ENCODE measurements at places on chromosomes 7 and 10.
A peak's percentile ranks its signal among the peaks of the same experiment; 100 is the strongest.

- no peak for DNase-seq
These were observed 45.2 kb downstream of the PARP12 start for GRCh38 chr7:140017543-140017942.

- no peak for DNase-seq
These were observed 40.5 kb downstream of the NRBF2 start for GRCh38 chr10:63173468-63174232.

- no peak for DNase-seq
These were observed 78.5 kb downstream of the ETV1 start for GRCh38 chr7:13910805-13911551.

- no peak for DNase-seq
These were observed 99.6 kb downstream of the ZMYND11 start for GRCh38 chr10:234708-235406.

GRCh38 chr10:24821986-24822385, 98.3 kb upstream of the ARHGAP21 start:
- DNase-seq, result no peak

DNA sequence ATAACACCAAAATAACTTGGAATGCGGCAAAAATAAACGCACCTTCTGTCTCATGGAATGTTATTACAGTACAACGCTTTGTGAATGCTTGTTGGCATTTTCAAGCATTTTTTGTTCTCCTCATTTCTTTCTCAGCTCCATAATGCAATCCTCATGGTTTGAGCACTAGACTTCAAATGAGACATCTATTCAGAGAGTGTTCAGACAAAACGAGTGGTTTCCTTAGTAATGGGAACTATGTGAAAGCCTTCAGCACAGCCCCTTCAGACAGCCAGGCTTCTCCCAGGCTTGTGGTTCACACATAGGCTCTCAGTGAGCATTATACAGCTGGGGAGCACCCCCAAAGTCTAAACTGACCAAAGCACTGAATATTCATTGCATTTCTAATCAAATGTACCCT, 8.6 kb upstream of the LRRN3 start:
- DNase-seq, result no peak

DNA sequence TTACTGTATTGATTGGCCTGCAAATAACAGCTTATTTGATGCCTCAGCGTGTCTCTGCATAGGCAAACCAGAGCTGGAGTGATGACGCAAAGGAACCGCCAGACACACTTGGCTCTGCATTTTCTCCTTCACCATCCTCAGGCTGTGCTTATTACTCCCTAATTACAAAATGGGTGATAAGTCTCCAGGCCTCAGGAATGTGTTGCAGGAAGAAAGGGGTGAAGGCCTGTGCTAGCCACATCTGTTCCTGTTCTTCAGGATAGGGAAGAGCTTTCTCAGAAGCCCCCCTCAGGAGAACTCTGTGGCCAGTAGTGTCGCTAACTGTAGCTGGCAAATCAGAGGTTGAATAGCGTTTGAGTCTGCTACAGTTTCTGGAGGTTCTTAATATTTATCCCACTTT, 5.1 kb downstream of the TDRD1 start:
- DNase-seq, result no peak

DNA sequence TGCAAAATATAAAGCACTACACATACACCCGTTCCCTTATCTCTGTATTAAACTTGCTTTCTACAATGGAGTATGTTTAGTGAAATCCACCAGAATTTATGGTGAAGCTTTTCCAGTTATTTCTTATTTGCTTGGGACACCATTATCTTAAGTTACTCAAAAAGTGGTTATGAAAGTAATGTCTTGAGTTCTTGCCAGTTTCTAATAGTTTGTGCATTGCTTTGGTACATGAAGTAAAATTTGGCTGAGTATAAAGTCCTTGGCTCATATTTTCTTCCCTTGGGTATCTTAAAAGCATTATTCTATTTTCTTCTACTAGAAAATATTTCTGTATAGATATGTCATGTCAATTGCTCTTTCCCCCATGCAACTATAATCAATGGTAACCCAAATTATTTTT, 85.2 kb downstream of the POLR1F start:
- no peak for DNase-seq

DNA sequence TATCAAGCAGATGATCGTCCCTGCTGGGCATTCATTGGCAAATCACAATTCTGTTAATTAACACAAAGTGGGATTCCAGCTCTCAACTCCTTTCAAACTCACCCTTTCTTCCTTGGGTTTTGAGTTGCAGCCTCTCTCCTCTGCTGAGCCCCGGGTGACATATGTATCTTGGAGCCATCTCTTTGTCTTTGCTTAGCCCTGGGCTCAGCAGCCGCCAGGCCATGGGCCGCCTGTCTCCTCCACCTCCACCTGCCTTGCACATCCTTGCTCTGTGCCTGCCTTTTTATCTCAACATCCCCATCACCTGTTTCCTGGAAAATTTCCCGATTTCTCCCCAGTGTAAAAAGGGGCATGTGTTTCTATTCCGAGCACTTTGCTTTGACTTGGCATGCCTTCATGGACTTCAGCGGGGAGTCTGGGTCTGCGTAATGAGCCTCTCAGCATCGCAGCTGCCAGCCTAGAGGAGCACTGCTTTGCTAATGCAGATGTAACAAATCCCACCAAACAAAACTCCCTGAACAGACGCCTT, 141.3 kb upstream of the AGK start:
- DNase-seq, result no peak

DNA sequence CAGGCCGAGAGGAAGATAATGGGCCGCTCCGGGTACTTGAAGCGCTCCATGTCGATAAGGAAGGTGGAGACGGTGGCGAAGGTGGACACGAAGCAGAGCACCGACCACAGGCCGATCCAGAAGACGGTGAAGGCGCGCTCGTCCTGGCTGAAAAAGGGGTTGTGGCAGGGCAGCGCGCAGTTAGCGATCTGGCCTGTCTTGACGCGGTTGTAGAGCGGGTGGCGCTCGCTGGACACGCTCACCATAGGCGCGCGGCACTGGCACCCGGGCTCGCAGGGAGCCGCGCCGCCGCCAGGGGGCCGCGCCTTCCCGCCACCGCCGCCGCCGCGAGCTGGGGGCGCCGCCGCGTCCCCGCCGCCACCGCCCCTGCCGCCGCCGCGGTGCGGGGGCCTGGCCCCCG, 1.6 kb downstream of the FZD8 start:
- DNase-seq, result peak; percentile 62

GRCh38 chr10:34716958-34717357, 98.1 kb downstream of the PARD3 start:
- no peak for DNase-seq

DNA sequence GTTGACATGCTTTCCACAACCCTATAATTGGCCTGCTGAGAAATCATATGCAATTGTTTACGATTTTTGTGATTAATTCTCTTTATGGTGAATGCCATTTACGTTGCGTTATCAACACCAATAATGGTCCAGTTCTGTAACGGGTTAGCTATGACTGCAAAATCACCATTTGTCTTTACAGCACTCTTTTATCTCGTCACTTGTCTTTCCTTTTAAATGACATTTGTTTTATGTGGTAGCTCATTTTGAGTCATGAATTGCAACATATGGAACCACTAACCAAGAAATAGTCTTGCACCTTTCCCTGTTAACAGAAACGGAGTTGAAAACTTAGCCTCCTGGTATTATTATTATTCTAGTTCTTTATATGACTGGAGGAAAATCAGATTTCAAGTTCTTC, 3.1 kb upstream of the KIAA1217 start:
- no peak for DNase-seq

GRCh38 chr7:139613971-139614411, 90.5 kb downstream of the CLEC2L start:
- DNase-seq, result peak; percentile 69

GRCh38 chr7:144671429-144671828, 164.4 kb downstream of the TPK1 start:
- no peak for DNase-seq

DNA sequence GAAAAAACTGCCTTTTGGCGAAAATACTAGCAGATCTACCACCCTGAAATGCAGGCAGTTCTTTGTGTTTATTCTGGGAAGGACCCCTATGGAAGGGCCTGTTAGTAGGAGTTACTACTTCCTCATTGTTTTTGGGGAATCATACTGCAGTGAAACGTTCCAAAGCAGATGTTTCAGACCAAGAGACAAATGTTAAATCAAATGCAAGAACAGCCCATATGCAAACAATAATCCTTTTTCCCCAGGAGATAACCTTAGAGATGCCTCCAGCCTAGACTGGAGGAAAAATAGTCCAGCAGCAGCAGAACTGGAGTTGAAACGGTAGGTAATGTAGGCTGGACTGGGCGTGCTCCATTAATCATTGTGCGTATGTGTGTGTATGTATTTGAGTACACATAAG, 65.9 kb upstream of the VWDE start:
- no peak for DNase-seq

- no peak for DNase-seq
These were observed 29.2 kb upstream of the KLF6 start for GRCh38 chr10:3813986-3814837.

- DNase-seq, result no peak
These were observed 1023.0 kb upstream of the SORCS1 start for GRCh38 chr10:108187408-108188012.

DNA sequence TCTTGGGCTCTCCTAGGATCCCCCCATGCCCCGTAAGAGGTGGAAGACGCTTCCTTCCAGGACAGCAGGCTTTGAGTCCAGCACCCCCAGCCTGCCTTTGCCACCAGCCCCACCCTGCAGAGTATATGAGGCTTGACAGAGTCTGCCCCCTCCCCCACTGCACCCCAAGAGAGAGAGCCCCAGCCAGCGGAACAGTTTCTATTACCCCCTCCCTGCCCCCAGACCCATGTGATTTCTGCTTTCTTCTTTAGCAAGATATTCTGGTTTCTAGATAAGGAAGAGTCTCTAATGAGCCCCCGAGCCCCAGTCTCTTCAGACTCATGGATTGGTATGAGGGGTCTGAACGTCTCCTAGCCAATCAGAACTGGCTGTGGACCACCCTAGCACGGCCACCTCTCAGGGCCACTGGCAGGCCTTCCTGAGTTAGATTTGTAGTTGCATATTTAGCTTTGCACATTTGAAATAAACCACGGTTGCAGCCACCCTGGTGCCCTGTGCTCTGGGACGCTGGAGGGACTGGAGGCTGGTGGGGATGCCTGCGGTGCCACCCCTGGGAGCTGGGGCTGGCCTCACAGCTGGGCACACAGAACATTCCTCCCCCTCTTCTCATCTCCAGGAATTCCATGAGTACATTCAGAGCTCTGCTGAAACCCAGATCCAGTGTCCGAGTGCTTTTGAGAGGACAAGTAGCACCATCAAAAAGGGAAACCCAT, 3.0 kb upstream of the SH2B2 start:
- DNase-seq, result no peak

DNA sequence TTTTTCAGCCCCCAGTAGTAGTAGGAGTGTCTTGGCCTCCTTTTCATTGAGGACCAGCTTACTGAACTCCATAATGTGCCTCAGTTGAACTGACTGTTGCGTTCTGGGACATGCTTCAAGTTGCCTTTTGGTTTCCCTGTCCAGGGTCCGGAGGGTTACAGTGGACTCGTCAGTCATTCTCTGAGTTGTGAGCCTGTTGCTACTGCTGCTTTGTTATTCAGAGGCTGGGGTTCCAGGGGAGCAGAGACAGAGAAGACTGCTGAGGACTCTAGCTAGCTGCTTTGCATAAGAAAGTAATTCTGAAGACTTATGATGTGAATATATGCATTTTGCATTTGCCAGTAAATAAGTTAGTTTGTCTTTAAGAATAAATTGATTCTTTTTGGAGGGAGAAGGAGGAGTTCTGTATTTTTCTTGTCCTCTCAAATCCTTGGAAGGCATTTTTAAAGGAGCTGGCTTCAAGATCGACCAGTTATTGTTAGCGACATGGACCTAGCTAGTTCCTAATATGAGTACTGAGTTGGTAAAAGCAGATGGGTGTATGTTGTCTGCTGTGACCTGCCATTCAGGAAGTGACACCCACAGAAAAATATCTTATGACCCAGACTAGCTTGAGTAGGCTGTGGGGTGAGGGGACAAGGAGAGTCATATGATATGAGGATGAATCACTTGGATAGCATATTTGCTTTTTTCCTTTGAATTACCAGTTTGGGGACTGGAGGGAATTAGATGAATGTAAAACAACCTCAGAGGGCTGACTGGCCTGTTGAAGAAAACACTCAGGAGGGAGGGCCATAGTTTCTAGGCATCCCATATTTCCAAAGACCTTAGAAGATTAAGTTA, 8.3 kb downstream of the PI4K2A start:
- no peak for DNase-seq

DNA sequence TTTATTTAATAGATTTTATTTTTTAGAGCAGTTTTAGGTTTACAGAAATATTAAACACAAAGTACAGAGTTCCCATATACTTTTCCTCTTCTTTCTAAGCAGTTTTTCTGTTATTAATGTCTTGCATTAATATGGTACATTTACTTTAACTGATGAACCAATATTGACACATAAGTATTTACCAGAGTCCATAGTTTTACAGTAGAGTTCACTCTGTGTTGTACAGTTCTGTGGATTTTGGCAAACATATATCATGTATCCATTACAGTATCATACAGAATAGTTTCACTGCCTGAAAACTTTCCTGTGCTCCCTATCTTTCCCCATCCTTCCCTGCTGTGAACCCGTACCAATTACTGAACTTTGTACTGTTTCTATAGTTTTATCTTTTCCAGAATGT, 55.3 kb downstream of the EXOC6 start:
- DNase-seq, result no peak

DNA sequence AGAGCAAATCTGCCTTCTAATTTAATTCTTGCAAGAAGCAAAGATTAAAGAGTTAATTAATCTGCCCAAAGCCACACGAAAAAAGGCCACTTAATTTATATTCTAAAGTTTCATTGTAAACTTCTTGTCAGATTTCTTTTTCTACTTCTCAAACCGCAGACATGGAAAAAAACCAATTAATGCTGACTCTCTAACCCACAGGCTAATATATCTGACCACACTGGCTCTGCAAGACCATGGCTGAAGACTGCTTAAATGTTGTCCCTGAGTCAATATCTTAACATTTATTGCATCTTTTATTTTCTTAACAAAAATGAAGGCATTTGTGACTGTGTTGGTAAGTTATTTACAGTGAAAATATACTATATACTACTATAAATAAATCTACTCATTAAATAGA, 234.0 kb upstream of the SP8 start:
- DNase-seq, result no peak

GRCh38 chr10:21173802-21174714, 276.9 kb upstream of the NEBL start:
- peak; percentile 76 for DNase-seq

DNA sequence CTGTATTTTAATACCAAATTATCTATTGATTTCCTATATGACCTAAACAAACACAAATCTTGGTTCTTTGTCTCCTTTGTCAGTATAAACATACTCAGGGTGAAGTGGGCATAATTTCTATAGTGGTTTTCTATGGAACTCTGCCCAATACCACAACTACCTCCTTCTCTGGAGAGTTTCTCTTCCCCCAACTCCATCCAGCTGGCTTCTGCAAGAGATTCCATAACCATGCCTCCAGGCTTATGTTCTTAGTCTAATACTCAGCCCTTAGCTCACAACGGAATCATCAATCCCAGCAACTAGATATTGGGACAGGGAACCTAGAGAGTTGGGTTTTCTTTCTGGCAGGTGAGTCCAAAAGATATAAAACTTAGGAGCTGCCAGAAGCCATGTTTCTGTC, 127.3 kb downstream of the TRIL start:
- DNase-seq, result no peak

All from NCI-H774 (cell line).